D341Med (cell line): ENCODE measurements at places on chromosomes 11 and 22.

- no peak for DNase-seq
Observed at GRCh38 chr11:130673698-130674097, 225.3 kb downstream of the ADAMTS15 start.

DNA sequence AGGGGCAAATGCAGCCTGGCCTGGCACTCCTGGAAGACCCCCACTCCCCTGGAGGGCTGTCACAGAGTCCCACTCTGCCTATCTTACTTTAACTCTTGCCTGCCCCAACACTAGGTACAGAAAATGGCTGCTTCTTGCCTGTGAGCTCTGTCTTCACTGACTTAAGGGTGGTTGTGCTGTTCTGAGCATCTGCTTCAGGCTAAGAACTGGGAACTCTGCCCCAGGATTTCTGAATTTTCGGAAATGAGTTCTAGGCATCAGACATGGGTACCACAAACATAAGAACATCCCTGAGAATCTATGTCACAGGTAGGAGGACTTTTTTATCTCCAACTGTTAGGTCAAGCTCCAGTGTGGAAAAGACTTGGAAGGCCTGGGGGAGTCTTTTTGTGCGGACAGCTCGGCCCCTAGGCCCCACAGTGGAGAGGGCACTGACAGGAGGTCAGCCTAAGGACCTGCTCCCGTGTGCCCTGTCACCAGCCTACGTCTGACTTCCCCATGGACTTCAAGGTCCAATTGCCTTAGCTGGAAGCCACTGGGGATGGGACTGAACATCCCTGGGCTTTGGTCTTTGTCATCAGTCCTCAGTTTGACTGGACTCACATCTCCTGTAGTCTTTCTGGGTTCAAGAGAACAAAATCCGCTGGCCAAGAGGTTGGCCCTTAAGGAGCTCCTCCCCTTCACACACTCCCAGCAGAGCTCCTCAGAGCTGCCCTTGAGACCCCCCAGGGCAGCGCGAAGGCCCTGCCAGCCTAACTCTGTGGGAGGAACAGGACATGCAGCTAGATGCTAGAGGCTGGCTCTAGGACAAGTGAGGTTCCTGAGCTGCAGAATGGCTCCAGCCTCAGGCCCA, 31.9 kb downstream of the PPP2R1B start:
- DNase-seq, result no peak

DNA sequence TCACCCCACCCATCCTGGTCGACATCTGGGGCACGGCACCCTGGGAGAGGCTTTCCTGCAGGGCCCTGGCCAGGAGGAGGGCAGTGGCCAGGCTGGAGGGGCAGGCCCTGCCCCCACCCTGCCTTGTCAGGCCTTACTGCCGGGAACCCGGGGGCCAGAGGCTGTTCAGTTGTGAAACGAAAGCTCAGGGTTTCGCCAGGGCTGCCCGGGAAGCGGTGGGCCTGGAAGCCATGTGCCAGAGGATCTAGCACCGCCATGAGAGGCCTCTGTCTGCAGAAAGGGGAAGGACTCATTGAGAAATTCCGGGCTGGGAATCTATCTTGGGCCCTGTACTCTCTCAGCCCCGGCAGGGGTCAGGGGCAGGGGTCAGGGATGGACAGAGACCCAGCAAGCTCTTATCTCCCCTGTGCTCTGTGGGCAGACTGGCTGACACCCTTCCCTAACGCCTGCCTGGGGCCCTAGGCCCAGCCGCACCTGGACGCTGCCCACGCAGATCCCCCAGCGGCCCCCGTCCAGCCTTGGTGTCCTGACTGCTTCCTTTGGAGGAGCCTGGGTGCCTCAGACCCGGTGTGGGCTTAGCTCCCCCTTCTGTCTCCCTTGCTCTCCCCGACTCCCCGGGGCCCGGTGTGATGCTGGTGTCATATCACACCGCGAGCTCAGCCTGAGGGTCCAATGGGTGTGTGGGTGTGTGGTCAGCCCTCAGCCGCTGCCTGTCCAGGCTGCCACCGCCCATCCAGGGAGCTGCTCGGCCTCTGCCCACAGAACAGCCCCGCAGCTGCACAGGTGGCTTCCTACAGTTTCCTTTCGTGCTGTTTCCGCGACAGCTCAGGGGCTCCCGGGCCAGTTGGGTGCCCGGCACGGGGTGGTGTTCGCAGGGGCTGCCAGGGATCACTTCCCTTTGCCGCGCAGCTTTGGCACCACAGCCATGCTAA, 6.5 kb downstream of the PIM3 start:
- DNase-seq, result no peak

GRCh38 chr11:61482513-61482912, 26.0 kb upstream of the LRRC10B start:
- peak; percentile 77 for DNase-seq

GRCh38 chr11:22459048-22459447, 120.9 kb downstream of the SLC17A6 start:
- no peak for DNase-seq
